ENCODE measurements at places on chromosomes 11 and 22. TPM values are rescaled to one million over a fixed set of nuclear protein-coding genes. Genes with fewer than 3 reads are reported as not detected.

DNA sequence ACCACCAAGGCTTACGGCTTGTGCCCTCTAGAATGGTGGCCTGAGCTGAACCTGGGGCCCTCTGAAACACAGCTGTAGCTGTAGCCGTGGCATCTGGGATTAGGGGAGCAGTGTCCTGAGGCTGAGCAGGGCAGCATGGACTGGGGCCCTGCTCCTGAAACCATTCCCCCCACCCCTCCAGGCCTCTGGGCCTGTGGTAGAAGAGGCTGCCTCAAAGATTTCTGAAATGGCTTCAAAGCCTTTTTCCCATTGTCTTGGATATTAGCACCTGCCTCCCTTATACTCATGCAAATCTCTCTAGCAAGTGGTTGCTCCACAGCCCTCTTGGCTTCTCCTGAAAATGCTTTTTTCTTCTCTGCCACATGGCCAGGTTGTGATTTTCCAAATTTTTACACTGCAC, 106.9 kb downstream of the CTNND1 start:
- no peak for DNase-seq

CARNS1 gene
- 22.2 TPM for total RNA-seq

DNA sequence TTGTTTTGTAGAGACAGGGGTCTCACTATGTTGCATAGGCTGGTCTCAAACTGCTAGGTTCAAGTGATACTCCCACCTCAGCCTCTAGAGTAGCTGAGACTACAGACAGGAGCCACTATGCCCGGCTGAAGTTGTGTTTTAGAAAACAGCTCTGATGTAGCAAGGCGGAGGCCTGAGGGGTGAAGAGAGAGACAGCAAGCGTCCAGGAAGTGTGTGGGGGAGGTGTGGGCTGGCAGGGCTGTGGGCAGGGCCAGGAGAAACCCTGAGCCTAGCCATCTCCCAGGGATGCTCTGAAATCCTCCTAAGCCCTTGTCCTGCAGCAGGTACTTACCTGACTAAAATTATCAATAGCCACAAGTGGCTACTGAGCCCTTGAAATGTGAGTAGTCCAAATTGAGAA, 16.1 kb upstream of the RPS3 start:
- DNase-seq, result no peak

- peak; percentile 89 for DNase-seq
These were observed 27.7 kb upstream of the PARVB start for GRCh38 chr22:43996170-43996980.

DNA sequence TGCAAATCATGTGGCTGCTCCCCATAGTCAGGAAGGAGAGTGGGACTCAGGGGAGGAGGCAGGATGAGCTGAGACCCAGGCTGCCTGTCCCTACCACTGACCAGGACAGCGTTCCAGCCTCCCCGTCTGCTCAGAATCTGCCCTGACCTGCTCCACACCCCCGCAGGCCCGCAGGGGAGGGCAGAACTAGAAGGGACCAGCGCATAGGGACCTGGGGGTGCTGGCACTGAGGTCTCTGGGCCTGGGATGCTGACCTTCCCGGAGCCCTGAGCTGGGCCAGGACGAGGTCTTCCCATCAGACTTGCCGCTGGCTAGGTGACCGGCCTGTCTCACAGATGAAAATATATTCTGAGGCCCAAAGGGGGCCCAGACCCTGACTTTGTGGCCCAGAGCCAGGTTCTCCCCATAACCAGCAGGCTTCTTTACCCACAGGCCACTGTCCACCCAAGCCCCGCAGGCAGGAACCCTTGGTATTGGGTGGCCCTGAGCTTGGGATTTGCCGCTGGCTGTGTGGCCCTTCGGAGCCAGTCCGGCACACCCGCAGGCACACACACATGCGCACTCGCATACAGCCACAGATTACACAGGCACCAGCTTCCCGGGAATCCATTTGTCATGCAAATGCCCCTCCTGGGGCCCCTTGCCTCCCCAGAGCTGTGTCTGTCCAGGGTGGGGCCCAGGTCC, 13.8 kb upstream of the PIM3 start:
- no peak for DNase-seq

GRCh38 chr22:21100149-21101032, 54.6 kb downstream of the LRRC74B start:
- DNase-seq, result no peak

DNA sequence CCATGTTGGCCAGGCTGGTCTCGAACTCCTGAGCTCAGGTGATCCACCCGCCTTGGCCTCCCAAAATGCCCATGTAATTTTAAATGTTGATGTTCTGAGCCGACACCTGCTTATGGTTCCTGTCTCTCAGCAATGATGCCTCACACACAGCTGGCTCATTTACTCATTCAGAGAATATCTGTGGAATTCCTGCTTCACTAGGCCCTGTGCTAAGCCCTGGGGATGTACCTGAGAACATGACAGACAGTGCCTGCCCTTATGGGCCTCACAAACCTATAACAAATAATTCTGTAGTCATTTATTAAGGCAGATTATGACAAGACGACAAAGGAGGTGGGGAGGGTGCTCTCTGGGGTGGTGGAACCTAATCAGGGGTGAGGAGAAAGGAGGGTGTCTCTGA, 93.7 kb downstream of the PRR5L start:
- no peak for DNase-seq

DNA sequence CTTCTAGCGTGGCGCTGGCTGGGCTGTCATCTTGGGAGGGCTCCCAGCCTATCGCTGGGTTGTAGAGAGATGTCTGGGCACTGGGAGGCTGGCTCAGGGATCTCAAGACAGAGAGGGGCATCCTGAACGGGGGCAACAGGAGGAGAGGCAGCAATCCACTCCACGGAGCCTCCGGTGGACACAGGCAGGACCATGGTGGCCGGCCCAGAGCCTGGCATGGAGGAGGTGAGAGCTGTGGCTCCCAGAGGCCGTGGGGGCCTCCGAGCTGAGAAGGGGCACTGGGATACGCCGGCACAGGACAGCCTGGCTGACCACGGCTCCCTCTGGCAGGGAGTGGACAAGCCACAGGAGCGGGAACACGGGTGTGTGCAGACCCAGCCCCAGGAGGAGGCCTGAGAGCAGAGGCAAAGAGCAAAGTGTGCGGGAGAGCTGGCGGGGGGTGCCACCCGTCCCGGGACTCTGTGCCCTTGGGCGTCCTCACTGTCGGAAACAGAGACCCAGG, 9.1 kb downstream of the MRGPRF start:
- DNase-seq, result peak; percentile 72

GRCh38 chr22:35135165-35135564, 69.2 kb downstream of the ISX start:
- no peak for DNase-seq

GRCh38 chr11:12794576-12795230, 120.5 kb downstream of the TEAD1 start:
- DNase-seq, result no peak

CHRDL2 gene
- 4.9 TPM for total RNA-seq

TSGA10IP gene
- total RNA-seq, result not detected

- DNase-seq, result no peak
These were observed 165.5 kb upstream of the C11orf58 start for GRCh38 chr11:16572945-16573344.

GRCh38 chr22:36358533-36359469, 29.0 kb downstream of the MYH9 start:
- DNase-seq, result no peak

DNA sequence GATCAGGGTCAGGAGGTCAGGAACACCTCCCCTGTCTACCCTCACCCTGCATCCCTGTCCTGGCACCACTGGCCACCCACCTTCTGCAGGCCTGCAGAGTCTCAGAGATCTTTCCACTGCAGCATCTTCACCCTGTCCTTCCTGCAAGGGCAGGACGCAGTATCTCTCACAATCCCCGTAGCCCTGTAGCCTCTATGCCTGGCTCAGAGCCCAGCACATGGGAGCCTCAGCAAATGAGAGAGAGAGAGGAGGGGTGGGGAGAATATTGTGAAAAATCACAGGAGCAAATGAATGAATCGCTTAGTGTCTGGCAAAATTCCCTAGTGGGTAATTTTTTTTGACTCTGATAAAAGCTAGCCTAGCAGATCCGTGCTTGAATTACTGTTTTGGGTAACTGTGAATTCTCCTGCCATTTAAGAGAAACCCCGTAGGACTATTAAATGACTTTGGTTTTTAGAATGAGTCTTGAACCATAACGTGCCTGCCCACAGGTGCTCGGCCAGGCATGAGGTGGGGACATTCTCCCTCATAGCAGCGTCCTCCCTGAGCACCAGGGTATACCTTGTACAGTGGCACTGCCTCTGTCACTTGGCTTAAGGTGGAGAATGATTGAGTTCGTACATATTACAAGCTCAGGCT, 91.5 kb downstream of the MORC2 start:
- DNase-seq, result no peak

OR52I2 gene
- not detected for total RNA-seq
